Activated CD8-positive, alpha-beta memory T cell treated with anti-CD3 and anti-CD28 coated beads for 48 hours (primary cell): ENCODE measurements at places on chromosomes 5 and 9.

DNA sequence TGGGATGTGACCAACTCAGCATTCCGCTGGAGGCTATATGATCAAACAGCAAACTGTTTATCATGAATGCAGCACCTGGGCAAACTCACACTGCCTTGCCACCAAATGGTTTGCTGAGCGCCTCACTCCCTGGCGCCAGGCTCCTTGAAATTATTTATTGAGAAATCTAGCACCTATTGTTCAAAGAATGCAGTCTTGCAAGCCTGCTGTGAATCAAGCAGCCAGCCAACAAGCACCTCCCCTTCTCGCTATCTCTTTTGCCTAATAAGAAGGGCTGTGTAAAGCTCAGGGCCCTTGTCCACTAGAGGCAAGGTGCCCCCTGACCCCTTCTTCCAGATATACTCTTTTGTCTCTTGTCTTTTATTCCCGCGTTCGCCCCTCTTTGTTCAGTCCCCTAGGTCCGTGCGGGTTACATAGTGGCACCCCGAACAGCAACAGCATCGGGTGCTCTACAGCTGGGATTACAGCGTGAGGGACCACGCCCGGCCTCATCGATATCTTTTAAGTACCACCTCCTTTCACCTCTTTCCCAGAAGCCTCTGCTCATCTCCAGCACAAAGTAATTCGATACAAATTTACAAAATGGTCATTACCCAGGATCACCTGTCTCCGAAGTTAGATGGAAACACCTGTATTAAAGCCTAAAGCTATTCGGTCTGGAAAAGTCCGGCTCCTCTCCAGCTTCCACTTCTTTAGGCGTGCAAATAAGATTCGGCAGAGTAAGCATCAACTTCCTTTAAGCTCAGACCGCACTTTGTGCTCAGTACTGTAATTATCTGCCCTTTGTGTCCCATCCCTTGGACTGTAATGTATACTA is 896 bp downstream of the RIGI start:
- no peak for DNase-seq

GRCh38 chr9:8270235-8270634 is 470.7 kb upstream of the DMAC1 start:
- DNase-seq = no peak

DNA sequence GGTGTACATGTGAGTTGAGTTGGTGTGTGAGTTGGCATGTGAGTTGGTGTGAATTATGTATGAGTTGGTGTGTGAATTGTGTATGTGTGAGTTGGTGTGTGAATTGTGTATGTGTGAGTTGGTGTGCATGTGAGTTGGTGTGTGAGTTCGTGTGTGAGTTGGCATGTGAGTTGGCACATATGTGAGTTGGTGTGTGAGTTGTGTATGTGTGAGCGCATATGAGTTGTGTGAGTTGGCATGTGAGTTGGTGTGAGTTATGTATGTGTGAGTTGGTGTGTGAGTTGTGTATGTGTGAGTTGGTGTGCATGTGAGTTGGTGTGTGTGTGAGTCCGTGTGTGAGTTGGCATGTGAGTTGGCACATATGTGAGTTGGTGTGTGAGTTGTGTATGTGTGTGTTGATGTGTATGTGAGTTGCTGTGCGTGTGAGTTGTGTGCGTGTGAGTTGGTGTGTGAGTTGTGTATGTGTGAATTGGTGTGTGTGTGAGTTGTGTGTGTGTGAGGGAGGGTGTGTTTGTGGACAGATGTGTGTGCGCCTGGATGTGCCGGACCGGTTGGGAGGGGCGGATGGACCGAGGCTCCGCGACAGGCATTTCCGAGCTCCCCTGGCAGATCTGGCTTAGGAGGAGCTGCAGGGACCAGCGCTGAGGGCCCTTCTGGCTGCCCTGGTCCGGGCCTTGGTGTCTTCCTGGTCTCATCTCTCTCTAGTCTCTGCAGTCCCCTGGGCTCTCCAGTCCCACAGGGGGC is 162.5 kb upstream of the IER5L start:
- no peak for DNase-seq

GRCh38 chr9:13919401-13919800 is 394.5 kb downstream of the NFIB start:
- DNase-seq = no peak

- DNase-seq = no peak
Observed at GRCh38 chr9:110898358-110898757, 139.9 kb downstream of the LPAR1 start.

DNA sequence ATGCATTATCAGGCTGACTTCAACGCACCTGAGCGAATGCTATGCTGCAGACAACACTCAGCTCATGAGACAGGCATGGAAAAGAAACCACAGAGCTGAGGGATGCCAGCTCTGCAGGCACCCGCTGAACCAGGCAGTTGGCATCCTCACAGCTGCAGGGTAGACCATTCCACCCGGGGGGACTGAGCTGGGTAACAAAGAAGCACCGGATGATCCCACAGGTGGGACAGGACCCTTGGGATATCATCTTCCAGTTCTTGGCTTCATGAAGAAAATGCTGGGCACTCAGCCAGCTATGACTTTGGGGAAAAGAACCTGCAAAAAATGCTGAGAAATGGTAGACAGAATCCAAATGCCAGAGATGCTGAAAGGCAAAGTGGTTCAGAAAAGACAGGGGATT is 9.6 kb downstream of the EPB41L4B start:
- no peak for DNase-seq

GRCh38 chr9:114908805-114909448 is 21.5 kb downstream of the TNFSF8 start:
- DNase-seq = no peak

- no peak for DNase-seq
Observed at GRCh38 chr5:31270396-31270795, 76.9 kb downstream of the CDH6 start.

DNA sequence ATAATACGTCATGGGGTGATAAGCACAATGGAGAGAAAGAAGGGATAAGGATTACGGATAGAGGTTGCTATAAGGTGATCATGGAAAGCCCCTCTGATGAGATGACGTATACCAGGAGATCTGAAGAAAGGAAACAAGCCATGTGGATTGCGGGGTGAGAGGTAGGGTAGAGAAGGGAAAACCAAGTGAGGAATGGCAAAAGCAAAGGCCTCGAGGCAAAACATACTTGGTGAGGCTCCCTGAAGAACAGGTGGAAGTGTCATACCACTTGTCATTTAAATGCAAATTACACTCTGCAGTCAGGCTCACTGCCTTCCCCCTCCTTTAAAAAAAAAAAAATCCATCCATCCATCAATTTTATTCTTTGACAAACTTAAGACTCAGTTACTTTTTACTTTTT is 420.8 kb downstream of the RAB3C start:
- no peak for DNase-seq
